Activated CD4-positive, alpha-beta T cell treated with anti-CD3 and anti-CD28 coated beads, Interleukin-2, amount 50 U/mL, for 48 hours (primary cell): ENCODE measurements at places on chromosomes 3 and 15.
A peak's percentile ranks its signal among the peaks of the same experiment; 100 is the strongest.

DNA sequence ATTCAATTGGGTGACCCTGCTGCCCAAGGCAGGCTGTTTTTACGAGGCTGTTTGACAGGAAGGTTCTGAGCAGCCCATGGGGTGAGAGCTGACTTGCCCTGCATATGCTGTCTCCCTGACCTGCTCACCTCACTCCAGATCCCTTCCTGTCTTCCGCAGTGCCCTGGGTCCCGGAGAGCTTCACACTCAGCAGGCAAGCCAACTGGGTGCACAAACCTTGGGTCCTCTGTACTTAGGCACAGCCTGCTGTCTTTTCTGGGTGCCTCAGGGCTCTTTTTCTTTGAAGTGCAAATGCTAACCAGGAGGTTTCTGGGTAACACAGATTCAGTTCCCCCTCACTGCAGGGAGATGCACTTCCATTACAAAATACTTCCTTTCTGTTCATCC is 32.8 kb downstream of the ZXDC start:
- DNase-seq: no peak

DNA sequence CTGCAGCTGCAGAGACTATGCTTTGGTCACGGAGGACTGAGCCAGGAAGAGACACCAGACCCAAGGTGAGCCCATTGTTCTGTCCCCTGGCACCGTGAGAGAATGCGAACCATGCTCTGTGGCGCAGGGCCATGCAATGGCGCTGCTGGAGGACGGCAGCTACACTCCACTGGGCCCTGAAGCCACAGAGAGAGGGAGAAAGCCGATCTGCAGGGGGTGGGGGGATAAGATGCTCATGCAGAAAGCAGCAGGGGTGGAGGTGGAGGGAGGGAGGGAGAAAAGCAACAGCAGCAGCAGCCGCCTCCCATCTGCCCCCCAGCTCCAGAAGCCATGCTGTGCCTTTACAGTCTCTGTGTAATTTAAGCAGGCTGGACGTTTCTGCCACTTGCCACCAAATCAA is 5.3 kb downstream of the BDH1 start:
- no peak for DNase-seq

DNA sequence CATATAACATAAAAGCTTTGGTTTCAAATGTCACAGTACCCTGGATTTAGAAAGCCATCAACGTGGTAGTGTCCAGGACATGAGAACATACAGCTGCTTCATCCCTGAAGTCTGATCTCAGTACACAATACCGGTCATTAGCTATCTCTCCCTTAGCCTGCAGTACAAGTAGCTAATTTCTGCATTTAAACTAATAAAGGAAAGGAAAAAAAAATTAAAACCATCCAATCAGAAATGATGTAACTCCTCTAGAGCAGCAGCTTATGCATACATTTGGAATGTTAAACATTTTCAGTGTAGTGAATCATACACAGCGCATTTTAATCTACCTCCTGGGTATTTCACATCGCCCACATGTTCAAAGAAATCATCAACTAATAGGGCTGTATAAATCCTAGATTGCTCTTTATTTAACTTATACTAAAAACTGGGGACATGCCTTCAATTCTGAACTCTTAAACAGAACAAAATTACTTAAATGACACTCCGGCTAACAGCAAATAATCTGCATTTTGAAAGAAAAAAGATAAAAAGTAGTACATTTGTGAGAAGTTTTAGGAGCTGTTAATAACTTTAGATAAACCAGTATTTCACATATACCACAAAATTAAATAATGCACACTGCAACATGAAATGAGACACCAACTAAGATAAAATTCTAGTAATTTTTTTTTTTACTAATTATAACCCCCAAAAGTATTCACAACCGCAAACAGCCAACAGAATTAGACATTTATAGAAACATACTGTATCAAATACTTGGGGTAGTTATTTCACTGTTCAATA is 3.7 kb downstream of the IGF2BP2 start:
- DNase-seq: no peak

- DNase-seq: no peak
Measured at GRCh38 chr3:53671192-53671960, 174.8 kb downstream of the CHDH start.

DNA sequence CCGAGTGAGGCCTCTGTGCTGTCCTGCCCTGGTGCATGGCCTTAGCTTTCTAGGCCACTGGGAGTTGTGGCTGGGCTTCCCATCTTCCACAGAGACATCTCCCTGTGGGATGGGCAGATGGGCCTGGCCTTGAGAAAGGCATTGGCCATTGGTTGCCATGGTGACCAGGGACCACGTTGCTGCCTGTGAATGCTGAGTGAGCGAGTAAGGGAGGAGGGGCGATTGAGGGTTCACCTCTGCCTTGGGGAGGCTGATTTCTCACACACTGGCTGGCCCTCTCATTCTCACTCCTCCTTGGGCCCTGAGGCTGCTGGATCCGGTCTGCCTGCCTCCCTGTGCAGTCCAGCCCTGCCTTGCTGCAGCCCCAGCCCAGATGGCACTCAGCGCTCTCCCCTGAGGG is 26.4 kb upstream of the DOCK3 start:
- DNase-seq: no peak

DNA sequence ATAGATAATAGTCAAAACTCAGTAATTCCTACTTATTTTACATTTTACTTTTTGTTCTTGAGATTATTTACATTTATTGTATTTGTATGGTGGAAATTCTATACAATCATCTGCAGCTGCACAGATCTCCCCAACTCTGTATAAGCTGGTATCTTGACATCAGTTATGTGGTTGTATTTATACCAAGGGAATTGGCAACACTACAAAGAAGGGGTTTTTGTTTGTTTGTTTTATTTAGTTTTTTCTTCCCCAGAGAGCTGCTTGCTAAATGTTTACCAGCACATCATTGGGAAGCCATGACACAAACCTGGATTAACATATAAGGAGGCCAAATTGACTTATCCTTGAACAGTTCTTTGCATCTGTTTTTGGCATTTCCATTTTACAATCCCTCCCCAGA is 389.2 kb upstream of the KCNMB2 start:
- no peak for DNase-seq

DNA sequence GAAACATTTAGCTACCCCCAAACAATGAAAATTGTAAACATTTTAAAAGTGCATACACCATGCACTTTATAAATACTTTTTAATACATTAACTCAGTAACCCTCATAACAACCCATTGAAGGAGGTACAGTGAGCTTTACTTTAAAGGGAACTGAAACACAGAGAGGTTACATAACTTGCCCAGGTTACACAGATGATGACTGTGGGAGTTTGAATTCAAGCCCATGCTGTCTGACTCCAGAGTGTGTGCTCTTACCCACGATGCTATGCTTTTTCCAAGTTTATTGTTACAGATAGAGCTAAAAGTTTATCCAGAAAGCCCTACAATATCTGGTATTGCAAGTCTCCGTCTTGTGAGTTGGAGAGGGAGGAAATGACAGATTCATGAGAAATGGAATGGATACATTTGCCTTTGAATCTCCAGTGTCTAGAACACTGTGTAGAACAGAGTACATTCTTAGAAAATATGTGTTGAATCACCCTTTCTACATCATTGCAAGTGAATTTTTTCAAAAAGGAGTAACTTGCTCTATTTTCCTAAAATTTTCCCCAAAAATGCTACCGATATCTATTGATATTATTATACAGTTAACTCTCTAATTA is 428.3 kb downstream of the NAALADL2 start:
- no peak for DNase-seq

DNA sequence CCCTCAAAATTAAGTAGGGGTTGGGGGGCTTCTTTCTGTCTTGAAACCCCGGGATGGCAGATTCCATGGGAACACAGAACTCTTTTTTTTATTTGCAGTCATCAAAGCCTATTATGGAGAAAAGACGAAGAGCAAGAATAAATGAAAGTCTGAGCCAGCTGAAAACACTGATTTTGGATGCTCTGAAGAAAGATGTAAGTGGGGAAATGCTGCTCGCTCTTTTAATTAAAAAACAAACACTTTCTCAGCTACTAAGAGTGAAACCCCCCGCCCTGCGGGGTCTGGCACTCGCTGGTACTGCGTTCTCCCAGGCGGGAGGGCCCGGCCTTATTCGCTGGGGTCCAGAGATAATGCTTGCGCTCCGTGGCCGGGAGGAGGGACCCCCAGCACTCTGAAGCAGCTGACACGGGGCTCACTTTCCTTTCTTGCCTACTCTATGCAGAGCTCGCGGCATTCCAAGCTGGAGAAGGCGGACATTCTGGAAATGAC is 615 bp downstream of the HES1 start:
- DNase-seq: no peak

DNA sequence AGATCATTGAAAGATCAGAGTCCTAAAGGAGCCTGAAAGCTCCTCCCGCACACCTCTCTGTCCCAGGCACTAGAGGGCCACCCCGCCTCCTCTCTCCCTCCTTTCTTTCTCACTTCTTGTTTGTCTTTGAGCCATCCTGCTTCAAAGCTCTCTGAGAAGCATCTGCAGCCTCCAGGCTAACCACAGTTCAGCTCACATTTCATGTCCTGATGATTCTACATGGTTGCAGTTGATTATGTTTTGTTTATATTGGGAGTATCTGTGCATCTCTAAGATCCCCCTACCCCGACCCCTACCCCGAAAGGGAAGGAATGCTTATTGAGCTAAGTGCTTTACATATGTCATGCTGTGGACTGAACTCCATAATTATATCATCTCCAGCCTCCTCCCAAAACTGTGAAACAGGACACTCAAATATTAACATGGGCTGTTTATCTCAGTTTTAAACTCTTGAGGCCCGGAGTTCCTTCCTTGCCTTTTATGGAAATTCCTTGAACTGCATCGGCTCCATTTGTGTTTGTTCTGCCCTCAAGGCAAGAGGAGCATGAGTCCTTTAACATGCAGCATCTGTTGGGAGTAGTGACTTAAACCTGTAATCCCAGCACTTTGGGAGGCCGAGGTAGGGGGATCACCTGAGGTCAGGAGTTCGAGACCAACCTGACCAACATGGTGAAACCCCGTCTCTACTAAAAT is 30.9 kb downstream of the MGLL start:
- DNase-seq: no peak

- peak; percentile 16 for DNase-seq
Measured at GRCh38 chr3:156448300-156448699, 106.6 kb downstream of the SSR3 start.

- DNase-seq: no peak
Measured at GRCh38 chr3:96657710-96658109, 156.7 kb upstream of the EPHA6 start.

- DNase-seq: peak; percentile 11
Measured at GRCh38 chr3:129936757-129937156, 37.8 kb upstream of the TRH start.

DNA sequence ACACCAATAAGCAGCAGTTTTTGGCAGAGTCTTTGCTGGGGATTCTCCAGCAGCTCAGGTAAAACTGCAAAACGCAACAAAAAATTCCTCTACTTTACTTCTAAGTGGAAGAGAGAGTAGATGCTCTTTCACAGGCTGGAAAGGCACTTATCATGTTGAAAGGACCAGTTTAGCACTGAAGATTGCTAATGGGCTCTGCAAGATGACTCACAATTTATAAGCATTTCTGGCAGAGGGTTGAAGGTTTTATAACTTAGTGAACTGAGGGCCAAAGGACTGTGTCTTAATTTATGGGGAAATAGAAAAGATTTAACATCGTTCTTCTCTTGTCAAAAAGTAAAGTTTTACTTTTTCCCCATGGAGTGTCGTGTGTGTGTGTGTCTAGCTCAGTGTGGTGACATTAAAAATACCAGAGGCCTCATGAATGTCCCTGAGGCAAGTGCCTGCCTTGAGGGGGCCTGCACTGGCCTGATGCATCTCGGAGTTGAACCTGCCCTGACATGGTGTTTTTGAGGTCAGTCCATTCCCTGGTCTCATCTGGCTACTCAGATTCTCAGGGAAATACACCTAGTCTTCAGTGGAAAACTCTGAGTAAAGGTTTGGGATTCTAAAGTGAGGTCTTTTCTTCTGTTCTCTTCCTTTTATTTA is 1092.0 kb downstream of the NAALADL2 start:
- no peak for DNase-seq

- no peak for DNase-seq
Measured at GRCh38 chr3:24963762-24964625, 464.1 kb upstream of the RARB start.

DNA sequence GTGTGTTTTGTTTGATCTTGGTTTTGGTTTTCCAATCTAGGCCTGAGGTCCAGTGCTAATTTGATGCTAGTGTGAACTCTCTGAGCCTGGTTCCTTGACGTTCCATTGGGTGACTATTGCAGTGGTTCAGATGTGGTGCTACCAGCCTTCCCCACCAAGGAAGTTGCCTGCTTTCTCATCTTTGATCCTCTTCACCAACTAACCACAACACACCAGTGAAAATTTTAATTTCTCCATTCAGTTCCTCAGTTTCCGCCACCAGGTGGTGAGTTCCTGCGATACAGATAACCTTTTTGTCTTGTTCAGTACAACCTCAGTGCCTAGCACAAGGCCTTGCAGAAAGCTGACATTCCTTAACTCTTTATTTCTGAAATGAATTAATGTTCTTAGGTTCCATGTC is 337.4 kb upstream of the TPRG1 start:
- peak; percentile 37 for DNase-seq

DNA sequence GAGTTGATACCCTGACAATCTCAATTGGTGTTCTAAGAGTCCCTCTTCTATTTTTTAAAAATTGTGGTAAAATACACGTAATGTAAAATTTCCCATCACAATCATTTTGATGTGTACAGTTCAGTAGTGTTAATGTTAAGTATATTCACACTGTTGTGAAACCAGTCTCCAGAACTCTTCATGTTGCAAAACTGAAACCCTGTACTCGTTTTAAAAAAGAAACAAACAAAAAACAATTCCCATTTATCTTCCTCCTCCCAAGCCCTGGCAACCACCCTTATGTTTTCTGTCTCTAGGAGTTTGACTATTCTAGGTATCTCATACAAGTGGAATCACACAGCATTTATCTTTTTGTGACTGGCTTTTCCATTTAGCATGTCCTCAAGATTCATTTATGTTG is 28.7 kb upstream of the ALPK3 start:
- DNase-seq: no peak

- DNase-seq: no peak
Measured at GRCh38 chr3:184255291-184256039, 5.9 kb downstream of the CAMK2N2 start.

- no peak for DNase-seq
Measured at GRCh38 chr3:120566243-120566975, 29.7 kb upstream of the NDUFB4 start.

DNA sequence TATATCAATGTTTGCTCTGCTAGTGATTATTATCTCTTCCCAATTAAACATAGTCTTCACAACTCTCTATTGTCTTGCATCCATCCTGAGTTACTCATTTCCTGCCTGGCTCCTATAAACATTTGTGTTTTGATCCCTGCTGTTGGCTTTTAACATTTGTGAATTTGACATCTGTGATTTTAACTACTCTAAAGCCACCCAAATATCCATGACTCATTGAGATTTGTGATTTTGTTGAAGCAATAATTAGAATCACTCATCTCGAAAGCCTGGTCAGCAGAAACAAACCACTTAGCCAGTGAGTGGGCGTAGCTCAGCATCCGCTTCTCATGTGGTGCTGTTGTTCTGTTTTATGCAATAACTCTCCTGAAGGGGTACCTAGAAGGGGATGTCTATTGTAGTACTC is 174.3 kb upstream of the ZBTB20 start:
- DNase-seq: no peak
